OCI-M1 (cell line): ENCODE measurements at places on chromosomes 2 and 18.

DNA sequence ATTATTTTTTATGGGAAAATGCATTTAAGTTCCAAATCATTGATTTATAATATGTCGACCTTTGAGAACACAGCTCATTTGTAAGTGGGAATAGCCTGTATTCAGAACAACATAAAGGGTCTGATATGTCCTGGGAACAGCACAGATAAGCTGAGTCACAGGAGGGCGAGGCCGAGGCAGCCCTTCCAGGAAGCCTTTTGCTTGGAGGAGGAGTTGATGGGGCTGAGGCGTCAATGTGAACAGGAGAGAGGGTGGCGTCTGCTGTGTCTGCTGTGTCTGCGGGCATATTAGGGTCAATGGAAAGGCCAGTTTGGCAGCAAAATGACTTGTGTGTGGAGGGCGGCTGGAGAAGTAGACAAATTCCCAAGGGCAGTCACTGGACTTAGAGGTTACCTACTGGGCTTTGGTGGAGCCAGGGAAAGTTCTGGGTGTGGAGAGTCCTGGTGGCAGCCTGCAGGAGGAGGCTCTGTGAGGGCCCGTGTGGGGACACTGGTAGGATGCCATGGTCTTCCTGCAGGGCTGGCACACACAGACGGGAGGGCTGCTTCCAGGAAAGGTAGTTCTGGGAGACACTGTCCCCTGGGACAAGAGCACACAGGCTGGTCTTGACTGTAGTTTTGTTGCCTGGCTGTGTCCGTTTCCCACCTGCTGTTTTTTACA, 128.1 kb downstream of the GLI2 start:
- DNase-seq = peak; percentile 77

GRCh38 chr18:49368161-49368875, 92.1 kb downstream of the DYM start:
- no peak for DNase-seq

GRCh38 chr18:49778826-49779465, 34.4 kb downstream of the ACAA2 start:
- DNase-seq = no peak

GRCh38 chr2:168222088-168222487, 25.3 kb downstream of the STK39 start:
- no peak for DNase-seq

- DNase-seq = no peak
Measured at GRCh38 chr2:37881397-37881796, 43.7 kb upstream of the RMDN2 start.

GRCh38 chr2:60717691-60718090, 38.4 kb upstream of the PAPOLG start:
- no peak for DNase-seq

DNA sequence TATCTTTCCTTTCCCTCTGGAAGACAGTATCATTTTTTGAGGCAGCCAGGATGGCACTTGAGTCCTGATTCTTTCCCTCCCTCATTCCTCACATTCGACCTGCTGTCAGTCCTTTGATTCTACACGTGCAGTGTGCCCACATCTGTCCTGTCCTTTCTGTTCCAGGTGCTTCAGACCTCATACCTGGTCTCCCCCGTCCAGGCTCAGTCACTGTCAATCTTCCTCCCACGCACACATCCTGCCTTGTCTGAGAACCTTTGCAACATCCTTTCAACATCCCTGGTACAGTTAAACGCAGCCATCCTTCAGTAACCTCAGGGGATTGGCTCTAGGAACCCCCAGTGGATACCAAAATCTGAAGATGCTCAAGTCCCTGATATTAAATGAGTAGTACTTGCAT, 10.1 kb downstream of the BCL2 start:
- DNase-seq = no peak

GRCh38 chr2:21728133-21728532, 604.4 kb downstream of the TDRD15 start:
- no peak for DNase-seq

- DNase-seq = no peak
Measured at GRCh38 chr2:180519276-180519675, 461.1 kb upstream of the UBE2E3 start.

GRCh38 chr2:130391872-130392670, 36.2 kb downstream of the PTPN18 start:
- no peak for DNase-seq

- DNase-seq = peak; percentile 77
Measured at GRCh38 chr2:25664183-25664964, 9.0 kb downstream of the DTNB start.

DNA sequence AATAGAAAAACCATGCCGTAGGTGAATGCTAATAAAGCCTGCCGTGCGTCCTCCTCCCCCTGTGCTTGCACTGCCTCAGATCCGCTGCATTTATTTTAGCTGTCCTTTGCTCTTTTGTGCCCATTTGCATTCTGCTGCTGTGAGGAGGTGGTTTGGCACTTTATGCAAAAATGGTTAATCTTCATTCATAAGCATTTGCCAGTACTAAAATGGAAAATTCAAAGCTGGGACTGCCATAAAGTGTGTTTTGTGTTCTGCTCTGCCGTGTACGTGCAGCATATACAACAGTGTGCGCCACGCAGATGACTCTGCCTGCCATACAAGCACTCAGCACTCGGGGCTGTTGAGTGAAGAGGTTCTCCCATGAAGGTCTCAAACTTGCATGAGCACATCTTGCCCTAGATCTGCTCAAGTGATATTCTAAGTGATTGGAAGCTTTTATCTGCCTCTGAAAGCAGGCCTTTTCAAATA, 73.6 kb downstream of the SPATS2L start:
- no peak for DNase-seq

- DNase-seq = no peak
Measured at GRCh38 chr2:190815226-190815625, 65.4 kb upstream of the GLS start.

GRCh38 chr18:51164342-51164741, 33.1 kb downstream of the MEX3C start:
- DNase-seq = no peak

GRCh38 chr2:135851858-135852257, 14.9 kb upstream of the LCT start:
- no peak for DNase-seq

- no peak for DNase-seq
Measured at GRCh38 chr2:176566961-176567360, 297.7 kb downstream of the MTX2 start.

DNA sequence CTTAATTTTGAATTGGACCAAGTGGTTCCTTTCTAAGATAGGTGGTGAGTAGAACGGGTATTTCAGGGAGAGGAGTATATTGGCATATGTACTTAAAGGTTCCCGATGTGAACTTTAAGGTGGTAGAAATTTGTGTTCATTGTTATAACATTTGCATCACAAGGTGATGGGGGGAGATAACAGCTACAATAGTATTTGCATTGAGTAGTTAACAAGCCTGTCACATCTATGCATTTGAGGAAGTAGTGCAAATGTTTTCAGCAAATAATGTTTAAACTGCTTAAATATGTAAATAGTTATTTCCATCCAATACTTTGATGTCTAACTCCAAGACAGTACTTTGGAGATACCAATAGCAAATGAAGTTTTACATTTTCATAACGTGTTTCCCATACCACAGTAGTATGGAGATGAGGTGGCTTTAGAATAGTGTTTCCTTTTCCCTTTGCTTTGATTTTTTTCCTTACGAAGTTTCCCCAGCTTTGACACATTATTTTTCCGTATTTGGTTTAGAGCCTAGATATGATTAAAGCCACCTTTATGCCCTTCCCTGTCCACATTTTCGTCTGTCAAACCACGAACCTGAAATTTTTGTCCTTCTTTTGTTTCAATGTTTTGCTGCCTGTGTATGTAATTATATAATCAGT, 46.6 kb downstream of the VAPA start:
- DNase-seq = peak; percentile 70

- no peak for DNase-seq
Measured at GRCh38 chr18:75406491-75407445, 20.7 kb downstream of the SMIM21 start.

DNA sequence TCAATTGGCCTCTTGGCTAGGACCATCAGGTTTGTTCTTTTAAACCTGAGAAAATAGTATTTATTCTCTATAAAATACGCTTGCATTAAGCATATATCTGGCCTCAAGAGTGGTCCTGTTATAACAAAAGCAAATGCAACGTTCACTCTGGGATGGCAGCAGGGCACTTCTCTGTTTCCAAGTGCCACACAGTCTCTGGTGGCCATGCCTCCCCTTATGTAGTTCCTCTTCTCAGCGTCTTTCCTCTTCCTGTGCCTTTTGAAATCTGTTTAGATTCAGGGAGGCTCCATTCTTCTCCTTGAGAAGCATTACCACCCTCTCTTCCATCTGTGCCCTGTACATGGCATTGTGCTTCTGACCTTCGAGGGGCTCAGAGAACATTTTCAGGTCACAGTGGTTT, 51.9 kb downstream of the TSHZ1 start:
- DNase-seq = no peak

- no peak for DNase-seq
Measured at GRCh38 chr2:120708944-120709607, 26.6 kb upstream of the GLI2 start.

GRCh38 chr18:34921226-34921625, 120.0 kb upstream of the MAPRE2 start:
- DNase-seq = no peak

- DNase-seq = no peak
Measured at GRCh38 chr2:10039658-10040410, 3.5 kb upstream of the KLF11 start.

- DNase-seq = no peak
Measured at GRCh38 chr2:239690651-239691631, 290.1 kb upstream of the HDAC4 start.

GRCh38 chr2:141878016-141878415, 252.8 kb downstream of the LRP1B start:
- DNase-seq = no peak

DNA sequence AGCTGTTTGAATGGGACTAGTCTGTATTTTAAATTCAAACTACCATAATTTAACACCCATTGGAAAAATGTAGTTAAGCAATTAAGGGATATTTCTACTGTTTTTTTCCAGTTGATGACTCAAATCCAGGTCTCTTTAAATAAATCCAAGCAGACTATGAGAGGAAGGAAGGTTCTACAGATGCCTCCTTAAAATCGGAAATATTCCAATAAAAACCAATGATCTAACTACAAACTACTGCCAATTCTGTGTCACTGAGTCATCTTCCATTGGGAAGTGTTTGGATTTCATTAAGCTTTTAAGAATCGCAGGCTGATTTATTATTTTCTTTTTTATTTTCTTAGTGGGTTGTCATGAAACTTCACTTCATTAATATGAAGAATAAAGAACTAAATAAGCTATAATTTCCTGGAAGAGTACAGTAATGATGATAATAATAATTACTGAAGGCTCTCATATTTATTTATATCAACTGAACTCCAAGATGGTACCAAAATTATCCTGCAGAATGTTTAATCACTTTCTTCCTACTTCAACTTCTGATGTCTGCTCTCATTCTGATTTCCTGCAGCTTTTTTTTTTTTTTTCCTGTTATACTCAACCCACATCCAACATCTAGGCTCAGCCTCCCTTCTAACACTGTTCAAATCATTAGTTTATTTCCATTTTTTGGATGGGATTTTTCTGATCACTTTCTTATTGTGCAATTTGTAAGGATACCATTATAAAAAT, 166.3 kb upstream of the FN1 start:
- no peak for DNase-seq

DNA sequence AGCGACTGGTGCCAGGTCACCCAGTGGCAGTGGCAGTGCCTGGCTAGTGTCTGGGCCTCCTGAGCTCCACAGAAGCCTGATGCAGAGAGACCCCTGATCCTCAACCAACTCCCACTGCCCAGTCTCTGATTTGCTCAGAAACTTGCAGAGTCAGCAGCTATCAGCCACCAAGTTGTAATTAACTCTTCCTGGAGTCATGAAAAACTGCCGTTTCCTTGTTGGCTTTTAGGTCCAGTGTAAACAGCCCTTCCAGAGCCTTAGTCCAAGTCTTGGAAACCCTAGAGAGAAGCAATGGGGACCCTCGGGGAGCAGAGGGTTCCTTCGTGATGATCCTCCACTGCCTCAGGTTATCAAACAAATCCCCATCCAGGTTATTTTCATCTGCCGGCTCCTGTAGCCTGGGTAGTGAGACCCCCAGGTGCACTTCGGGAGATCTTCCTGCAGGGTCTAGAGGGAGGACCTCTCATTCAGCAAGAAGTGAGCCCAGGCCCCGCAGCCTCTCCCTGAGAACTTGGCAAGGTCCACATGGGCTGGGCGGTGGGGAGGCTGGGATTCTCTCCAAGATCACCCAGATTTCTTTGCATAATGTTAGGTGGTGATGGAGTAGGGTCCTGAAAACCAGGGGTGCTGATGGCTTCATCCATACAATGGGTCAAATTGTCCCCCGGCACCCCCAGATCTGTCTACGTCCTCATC, 137.7 kb upstream of the HDAC4 start:
- no peak for DNase-seq

DNA sequence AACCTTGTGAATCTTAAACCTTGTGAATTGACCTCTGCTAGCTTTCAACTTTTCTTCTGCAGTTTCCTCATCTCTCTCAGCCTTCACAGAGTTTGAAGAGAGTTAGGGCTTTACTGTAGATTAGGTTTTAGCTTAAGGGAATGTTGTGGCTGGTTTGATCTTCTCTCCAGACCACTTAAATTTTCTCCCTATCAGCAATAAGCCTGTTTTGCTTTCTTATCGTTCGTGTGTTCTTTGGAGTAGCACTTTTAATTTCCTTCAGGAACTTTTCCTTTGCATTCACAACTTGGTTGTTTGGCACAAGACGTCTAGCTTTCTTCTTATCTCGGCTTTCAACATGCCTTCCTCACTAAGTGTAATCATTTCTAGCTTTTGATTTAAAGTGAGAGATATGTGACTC, 2.8 kb upstream of the CDCA7 start:
- peak; percentile 17 for DNase-seq

DNA sequence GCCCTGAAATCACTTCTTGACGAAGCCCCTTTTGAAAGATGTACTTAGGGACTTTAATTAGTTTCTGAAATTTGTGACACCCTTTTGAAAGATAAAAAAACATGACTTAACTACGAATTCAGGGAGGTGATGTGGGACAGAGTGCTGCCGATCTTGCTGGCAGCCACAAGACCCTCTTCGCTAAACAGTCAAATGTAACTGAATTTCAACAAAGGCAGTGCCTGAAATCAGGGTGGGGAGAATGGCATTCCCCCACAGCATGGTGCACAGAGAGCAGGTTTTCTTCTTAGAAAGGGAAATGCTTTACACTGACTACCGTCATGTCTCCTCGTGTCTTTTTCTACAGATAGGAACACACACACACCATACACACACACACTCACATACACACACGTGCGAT, 640.2 kb upstream of the POU3F3 start:
- no peak for DNase-seq

- DNase-seq = peak; percentile 71
Measured at GRCh38 chr2:167607211-167607610, 640.2 kb downstream of the STK39 start.

DNA sequence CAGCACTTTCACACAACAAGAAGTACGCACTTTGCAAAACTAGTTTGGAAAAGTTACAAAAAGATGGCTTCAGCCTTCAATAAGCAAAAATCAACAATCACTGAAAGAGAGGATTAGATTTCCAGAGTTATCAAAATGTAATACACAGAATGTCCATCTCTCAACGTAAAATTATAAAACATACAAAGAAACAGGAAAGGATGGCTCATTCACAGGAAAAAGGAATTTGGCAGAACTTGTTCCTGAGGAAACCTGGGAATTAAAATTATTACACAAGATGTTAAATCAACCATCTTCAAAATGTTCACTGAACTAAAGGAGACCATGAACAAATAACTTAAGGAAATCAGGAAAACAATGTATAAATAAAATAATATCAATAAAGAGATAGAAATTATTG, 8.0 kb downstream of the C2orf92 start:
- DNase-seq = no peak

- DNase-seq = no peak
Measured at GRCh38 chr18:78975699-78976335, 3.8 kb upstream of the SALL3 start.
